ENCODE measurements at places on chromosomes 7 and 10.

DNA sequence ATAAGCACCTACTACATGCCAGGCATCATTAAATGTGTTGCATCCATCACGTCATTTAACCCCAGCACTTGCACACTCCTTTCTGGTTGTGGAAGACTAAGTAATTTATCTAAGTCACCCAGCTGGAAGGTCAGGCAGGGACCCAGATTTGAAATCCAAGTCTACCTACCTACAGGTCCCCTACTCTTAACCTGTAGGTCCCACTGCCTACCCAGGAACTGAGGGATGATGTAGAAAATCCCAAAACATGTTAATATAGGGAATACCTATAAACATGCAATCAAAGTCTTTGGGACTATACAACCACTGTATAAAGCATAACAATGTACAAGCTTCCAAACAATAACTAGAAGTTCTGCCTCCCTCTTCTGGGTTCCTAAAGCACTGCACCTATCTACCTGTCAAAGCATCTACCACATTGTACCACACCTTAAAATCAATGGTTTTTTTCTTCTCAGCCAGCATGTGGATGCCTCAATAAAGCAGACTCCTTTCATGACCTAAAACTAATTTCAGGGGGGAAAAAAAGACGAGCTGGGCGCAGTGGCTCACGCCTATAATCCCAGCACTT, 5.6 kb downstream of the IL6 start:
- DNase-seq: no peak

GRCh38 chr10:58513188-58514110, 777 bp downstream of the BICC1 start:
- no peak for DNase-seq

GRCh38 chr7:117012284-117012683, 59.0 kb downstream of the ST7 start:
- DNase-seq: no peak

- no peak for DNase-seq
These were observed 441 bp downstream of the FZD8 start for GRCh38 chr10:35641676-35642034.

DNA sequence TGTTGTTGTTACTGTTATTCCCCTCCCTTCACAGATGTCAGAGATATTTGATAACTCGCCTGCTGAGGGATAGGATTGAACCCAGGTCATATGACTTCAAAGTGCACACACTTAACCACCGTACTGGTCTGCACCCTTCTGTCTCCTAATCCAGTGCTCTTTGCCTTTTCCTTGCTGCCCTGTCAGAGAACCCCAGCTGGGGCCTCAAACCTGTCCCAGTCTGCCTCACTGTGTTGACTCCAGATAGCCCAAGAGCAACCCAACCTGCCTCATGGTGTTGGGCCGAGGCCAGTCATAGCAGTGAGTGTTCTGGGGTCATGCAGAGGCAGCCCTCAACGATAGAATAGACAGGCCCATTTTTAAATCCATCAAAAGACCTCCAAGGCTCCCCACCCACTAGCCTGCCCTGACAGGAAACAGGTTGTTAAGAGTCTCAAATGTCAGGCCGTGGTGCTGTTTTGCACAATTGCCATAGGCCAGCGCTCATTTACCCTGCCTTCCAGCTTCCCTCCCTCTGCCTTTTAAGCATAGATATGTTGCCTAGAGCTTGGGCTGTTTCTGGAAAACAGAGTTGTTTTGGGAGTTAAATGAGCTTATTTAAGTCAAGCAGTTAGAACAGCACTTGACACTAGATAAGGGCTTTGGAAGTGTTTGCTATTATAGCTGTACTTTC, 37.0 kb upstream of the PDCD4 start:
- peak; percentile 42 for DNase-seq

- no peak for DNase-seq
These were observed 463.6 kb downstream of the PLXNA4 start for GRCh38 chr7:132112657-132113056.

DNA sequence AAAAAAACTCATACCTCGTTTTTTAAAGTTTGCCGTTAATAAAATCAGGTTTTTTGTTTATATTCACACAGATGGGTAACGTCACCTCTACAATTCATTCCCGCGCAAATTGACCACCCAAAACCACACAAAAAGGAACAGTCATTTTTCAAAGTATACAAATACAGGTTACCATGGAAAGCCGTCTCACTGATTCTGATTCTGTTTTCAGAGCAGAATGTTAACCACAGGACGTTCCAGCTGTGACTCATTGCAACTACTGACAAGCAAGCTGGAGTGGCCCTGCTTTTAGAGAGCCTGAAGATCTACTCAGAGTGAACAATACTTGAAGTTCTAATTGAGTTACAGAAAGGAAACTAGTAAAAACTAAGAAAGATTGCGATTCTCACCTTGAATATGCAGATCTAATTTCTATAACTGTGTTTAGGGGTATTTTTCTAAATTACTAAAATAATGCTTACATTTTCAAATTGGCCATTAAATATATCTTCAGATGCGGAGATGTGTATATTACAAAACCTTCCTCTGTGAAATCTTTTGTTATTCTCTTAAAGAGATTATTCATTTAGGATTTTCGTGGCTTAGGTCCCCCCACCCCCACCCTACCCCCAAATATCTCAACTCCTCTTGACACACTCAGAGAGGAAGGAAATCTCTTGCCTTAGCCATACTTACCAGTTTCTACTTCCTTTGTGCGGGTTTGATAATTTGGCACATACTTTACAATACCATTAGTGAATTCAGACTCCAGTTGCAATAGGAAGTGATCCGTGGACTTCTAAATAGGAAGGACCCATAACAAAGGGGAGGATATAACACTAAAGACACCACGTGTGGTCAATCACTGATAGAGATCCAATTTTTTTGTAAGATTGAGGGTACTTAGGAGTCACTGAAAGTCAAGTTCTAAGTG, 106.0 kb downstream of the CUBN start:
- DNase-seq: peak; percentile 88

- DNase-seq: no peak
These were observed 1258.1 kb upstream of the CELF2 start for GRCh38 chr10:9759596-9759995.

- DNase-seq: no peak
These were observed 77.8 kb upstream of the IKZF1 start for GRCh38 chr7:50226669-50227068.

DNA sequence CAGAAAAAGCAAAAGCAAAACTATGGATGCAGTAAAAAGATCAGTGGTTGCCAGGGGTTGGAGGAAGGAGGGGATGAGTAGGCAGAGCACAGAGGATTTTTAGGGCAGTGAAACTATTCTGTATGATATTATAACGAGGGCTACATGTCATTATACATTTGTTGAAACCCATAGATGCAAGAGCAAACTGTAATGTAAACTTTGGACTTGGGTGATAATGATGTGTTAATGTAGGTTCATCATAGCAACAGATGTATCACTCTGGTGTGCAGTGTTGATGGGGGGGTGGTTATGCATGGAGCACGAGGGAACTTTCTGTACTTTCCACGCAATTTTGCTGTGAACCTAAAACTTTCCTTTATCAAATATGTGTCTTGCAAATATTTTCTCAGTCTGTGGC, 23.2 kb downstream of the SLK start:
- no peak for DNase-seq

- no peak for DNase-seq
These were observed 40.0 kb downstream of the ETV1 start for GRCh38 chr7:13949445-13949844.

GRCh38 chr10:96651998-96652431, 65.2 kb upstream of the TM9SF3 start:
- DNase-seq: peak; percentile 76

DNA sequence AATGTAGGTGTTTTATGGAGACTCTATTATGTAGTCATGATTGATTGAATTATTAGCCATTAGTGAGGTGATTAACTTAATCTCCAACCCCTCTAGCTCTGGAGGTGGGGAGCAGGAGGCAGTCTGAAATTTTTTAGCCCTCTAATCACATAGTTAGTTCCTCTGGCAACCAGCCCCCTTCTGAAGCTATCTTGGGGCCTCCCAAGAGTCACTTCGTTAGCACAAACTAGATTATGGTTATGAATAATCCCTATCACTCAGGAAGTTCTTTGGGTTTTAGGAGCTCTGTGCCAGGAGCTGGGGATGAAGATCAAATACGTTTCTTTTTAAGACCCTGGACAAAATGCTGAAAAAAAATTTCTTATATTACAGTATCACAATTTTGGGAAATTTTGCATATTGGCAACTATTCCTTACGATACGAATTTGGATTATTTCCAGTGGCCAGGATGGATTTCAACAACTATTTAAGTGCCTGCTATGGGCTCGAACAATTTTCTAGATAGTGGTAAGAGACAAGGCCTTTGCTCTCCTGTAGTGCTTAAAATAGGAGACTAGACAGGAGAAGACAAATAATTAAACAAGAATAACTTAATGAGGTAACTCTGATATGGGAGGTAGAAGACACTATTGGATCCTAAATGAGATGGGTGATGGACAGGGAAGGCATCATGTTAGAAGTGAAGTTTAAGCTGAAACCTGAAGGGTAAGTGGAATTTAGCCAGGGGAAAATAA, 52.9 kb downstream of the BTAF1 start:
- no peak for DNase-seq

DNA sequence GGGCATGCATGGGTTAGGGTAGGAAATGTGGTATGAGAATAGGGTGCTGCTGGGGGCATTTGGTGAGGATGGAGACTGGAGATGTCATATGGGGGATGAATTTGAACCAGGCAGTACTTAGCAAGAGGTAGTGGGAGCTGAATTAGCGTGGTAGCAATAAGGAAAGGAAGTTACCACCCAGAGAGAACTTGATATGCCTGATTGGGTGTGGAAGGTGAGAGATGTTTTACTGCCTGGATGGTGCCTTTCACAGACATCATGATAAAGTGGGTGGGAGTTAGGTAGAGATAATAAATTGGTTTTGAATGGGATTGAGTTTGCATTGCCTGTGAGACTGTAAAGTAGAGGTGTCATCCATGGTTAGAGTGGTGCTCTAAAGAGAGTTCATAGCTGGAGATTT, 46.7 kb downstream of the TRIM24 start:
- no peak for DNase-seq

DNA sequence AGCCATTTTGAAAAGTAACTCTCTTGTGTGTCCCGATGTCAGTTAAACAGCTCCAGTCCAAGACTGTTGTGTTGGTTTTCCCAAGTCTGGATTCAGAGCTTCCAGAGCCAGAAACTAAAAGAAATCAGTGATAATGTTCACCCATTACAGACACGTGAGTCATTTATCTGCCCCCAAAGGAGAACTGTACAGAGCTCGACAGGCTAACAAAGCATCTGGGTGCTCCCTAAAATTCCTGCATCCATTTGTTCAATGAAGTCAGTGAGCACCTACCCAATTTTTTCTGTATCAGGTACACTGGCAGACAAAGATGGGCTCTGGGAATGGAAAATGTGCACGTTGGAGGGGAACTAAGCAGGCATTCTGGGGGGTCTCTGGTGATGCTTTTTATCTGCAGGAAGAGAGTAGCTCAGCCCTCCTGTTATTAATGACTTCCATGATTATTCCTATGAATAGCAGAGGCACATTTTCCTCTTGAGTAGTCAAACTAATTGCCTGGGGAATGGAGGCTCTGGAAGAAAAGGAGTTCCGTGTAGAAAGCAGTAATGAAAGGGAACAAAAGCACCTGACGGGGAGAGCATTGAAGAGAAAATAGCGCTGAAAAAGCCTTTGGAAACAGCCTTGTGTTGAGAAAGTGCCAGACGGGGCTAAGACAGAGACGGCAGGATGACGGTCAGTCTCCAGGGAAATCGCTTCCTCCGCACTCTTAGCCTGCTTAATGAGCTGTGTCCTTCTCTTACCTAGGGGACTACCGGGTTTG, 75.3 kb downstream of the GAD2 start:
- DNase-seq: no peak

- DNase-seq: peak; percentile 53
These were observed 640 bp upstream of the ZNF425 start for GRCh38 chr7:149126662-149127266.

- DNase-seq: no peak
These were observed 207.1 kb upstream of the NFE2L3 start for GRCh38 chr7:25944777-25945515.

DNA sequence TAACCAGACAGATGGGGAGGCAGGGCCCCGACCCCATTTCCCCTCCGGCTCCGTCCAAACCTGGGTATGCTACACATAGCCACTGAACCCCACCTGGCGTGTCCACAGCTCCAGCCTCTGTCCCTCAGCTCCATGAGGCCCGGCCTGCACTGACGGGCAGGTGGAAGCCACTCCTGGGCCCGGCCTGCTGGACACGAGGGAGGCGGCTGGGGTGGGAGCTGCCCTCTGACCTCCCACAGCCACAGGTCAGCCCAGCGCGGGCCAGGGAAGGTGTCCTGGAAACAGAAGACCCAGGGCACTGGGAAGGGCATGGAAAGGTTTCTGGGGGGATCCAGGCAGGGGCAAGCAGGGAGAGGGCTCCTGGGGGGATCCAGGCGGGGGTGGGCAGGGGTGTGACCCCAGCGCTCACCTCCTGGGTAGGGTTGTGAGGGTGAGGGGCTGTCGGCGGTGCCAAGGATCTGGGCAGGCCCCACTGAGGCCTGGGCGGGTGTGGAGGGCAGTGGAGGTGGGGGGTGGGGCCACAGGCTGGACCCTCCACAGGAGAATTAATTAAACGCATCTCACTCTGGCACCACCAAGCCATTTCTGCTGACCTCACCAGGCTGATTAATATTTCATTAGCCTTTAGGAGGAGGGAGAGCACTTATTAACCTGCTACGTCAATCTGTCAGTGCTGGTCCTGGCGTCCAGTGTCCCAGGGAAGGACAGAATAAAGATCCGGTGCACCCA, 108.9 kb downstream of the UNCX start:
- no peak for DNase-seq

DNA sequence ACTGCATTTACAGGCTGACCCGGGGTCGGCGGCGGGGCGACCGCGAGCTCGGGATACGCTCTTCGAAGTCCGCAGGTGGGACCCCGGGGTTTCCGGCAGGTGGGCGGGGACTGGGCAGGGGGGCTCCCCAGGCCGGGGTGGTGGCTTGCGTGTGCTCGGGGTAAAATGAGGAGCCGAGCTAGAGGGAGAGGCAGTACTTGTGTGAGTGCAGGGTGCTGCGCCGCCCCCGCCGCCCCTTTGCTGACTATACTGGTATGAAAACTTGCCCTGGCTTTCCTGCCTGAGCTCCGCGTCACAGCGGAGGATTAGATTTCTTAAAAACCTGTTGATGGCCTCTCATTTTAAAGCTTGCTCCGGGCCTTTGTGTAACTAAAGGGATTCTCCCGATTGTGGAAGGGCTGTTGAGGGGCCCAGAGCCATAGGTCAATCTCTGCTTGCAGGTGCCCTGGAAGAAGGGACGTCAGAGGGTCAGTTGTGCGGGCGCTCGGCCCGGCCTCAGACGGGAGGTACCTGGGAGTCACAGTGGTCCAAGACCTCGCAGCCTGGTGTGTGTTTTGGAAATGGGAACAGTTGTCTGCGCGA, 488 bp downstream of the ARMC10 start:
- peak; percentile 70 for DNase-seq

DNA sequence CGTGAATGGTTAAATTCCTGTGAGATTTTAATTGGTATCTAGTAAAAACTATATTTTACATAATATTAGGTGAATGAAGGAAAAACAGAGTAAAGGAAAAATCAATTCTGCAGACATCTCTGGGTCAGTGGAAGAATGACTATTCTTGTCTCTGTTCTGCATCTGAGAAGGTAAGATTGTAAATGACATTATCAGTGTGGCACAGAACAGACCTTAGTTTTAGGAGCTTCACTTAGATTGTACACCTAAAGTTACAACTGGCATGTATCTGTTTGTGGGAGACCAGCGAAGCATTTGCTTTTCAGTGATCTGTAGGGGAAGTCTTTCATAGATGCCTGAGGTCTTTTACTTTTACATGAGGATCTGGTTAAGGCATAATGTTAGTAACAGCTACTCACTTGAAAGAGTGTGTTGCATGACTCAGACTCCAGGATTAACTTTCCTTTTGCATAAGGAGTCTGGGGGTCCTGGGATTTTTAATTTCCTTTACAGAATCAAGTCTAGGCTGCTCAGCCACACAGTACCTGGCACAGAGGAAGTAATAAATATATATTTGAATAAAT, 56.2 kb downstream of the JMJD1C start:
- no peak for DNase-seq
